Activated CD4-positive, CD25-positive, alpha-beta regulatory T cell treated with anti-CD3 and anti-CD28 coated beads, Interleukin-2, amount 50 U/mL, for 16 hours (primary cell): ENCODE measurements at places on chromosomes 11 and 22.

DNA sequence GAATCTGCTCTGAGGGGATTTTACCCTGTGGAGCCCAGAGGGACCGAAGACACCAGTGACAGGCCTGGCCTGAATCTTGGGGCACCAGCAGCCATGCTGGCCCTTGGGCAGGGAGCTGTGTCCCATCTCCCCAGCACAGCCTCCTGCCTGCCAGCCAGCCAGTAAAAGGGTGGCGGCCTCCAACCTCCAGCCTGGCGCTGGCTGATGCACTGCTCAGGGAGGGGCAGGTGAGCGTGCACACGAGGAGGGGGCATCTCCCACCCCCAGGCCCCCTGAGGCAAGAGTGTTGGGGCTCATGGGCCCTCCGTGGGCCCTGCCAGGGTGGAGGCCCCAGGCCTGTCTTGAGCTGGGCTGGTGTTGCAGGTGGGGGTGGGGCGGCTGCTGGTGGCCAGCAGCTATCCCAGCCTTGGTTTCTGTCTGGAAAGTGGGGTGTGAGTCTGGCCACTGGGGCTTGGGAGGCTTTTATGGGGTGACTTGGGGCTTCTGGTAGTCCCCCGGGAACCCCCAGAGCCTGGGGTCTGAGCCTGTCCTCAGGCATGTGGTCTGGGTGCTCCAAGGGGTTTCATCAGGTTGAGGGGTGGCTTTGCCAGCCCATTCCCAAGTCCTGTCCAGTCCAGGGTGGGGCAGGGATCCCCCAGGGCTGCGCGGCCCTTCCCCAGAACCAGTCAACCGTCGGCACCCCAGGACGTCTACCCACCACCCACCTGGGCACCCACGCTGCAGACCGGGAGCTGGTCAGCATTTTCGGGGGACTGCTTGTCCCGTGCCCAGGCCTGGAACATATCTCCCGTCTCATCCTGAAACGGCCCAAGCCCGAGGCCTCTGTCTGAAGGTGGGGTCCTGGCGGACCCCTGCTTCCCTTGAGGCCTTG lies 17.8 kb downstream of the TSPAN4 start:
- DNase-seq: no peak

GRCh38 chr22:30855677-30856518 lies 112.7 kb downstream of the MORC2 start:
- no peak for DNase-seq

DNA sequence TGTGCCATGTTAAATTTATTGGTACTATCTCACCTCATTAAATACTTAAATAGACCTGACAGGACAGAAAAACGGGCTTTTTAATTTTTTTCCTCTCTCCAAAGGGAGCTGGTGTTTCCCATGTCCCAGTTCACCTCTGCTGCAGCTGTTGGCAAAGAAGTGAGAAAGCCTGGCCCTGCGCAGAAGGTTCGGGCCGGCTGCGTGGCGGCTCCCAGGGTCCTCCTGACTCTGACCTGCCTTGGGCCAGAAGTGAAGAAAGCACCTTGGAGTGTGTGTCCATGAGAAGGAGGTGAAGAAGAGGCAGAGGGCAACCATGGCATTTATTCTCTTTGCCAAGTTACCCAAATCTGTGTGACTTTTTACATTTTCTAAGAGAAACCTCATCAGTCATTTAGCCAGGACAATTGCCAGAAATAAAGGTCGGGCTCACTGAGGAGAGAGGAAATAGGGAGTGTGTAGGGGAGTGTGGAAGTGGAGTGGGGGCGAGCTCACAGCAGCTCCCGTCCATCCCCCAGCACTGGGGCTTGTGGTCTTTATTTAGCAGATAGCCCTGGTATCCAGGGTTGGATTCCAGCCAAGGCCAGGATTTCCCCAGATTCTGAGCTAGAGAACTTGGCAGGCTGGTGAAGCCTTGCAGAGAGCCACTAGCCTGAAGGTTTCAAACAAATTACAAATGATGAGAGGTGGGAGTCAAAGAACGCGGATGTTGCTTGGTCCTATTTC lies 102.4 kb upstream of the CADM1 start:
- DNase-seq: no peak

GRCh38 chr22:20024225-20024624 lies 3.3 kb downstream of the TANGO2 start:
- no peak for DNase-seq

DNA sequence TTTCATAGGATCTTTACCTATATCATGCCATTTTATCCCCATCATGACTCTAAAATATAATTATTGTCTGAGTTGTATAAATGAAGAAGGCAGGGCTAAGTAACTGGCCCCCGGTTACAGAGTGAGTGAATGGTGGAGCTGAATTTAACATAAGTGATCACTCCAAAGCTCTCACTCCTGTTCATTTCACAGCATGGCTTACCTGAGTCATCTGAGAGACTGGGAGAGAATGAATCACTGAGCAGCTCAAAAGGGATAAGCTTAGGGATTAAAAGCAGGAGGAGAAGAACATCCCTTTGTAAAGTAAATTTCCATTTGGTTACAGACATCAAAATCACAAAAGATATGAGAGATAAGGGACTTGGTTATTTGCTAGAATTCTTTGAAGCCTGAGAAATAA lies 294.0 kb upstream of the CTSC start:
- no peak for DNase-seq

DNA sequence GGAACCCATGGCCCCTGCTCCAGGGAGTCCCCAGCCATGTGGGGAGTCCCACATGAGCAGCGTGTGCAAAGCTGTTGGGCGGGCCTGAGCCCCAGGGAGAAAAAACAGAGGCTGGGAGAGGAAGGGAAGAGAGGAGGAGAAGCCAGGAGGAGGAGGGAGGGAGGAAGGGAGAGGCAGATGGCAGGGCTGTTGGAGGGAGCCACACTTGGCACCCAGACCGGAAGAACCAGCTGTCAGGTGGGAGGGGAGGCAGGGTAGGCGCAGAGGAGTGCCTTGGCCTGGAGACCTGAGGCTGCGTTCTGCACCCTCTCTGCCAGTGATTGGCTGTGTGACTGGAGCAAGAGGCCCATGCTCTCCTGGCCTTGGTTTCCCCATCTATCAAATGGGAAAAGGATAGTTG lies 6.7 kb downstream of the SYNGR1 start:
- no peak for DNase-seq

- no peak for DNase-seq
Measured at GRCh38 chr11:75430714-75431532, 2.1 kb downstream of the KLHL35 start.
